Activated CD8-positive, alpha-beta T cell treated with anti-CD3 and anti-CD28 coated beads for 36 hours (primary cell): ENCODE measurements at places on chromosomes 5 and 9.

DNA sequence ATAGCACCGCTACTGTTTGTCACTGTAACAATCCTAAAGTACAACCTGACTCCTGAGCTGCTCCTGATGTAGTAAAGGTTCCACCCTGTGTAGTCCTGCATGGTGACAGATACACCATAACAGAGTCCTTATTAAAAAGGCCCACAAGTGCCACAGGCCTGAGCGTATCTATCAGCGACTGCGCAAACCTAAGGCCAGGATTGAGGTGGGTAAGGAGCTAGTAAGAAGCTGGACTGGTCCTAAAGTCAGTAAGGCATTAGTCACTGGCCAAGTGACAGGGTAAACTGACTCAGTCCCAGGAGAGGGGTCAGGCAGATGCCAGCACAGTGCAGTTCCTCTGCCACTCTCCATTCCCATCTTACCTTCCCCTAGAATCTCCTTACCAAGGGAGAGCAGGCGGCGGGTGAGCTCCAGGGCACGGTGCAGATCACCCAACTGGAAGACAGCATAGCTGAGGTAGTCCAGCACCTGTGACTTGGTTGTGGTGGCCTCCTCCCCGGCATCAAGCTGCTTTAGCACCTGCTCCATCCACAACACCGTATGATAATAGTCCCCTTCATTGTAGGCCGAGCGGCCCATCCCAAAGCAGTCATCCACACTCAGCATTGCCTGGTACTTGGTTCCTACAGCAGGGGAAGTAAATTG lies 17.6 kb downstream of the P4HA2 start:
- DNase-seq: no peak

- DNase-seq: no peak
Observed at GRCh38 chr5:89117124-89117644, 234.2 kb upstream of the MEF2C start.

- DNase-seq: no peak
Observed at GRCh38 chr5:38680094-38680825, 123.8 kb upstream of the LIFR start.

DNA sequence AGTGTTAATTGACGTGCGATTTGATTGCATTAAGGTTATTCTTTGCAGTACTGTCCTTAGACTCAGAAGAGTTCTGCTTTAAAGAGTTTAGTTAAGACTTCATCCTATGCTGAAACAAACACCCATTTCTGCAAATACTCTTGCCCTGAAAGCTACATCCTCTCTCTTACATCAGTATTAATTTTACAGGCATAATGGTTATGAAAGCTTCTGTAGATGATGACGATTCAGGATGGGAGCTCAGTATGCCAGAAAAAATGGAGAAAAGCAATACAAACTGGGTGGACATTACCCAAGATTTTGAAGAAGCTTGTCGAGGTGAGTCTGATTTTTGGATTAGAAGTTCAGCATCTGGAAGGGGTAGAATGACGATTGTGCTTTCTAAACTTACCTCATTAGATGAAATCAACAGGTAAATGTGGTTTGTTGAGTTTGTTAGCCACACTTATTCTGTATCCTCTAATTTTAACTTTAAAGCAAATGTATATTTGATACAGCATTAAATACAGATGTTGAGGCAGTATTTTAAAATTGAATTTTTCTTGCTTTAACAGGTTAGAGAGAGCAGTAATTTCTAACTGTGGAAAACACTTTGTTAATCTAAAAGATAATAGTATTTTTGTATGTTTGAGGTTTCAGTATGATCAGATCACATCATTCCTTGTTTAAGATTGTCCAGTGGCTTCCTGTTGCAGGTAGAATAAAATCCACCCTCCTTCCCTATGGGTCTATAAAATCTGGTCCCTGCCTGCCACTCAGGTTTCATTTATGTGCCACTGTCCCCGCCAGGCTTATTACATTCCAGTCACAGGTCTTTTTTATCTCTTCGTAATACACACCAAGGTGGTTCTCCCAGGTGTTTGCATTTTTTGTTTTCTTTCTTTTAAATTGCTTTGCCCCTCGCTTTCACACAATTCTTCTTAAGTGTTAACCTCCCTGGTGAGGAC lies 1.3 kb downstream of the NAA35 start:
- no peak for DNase-seq

DNA sequence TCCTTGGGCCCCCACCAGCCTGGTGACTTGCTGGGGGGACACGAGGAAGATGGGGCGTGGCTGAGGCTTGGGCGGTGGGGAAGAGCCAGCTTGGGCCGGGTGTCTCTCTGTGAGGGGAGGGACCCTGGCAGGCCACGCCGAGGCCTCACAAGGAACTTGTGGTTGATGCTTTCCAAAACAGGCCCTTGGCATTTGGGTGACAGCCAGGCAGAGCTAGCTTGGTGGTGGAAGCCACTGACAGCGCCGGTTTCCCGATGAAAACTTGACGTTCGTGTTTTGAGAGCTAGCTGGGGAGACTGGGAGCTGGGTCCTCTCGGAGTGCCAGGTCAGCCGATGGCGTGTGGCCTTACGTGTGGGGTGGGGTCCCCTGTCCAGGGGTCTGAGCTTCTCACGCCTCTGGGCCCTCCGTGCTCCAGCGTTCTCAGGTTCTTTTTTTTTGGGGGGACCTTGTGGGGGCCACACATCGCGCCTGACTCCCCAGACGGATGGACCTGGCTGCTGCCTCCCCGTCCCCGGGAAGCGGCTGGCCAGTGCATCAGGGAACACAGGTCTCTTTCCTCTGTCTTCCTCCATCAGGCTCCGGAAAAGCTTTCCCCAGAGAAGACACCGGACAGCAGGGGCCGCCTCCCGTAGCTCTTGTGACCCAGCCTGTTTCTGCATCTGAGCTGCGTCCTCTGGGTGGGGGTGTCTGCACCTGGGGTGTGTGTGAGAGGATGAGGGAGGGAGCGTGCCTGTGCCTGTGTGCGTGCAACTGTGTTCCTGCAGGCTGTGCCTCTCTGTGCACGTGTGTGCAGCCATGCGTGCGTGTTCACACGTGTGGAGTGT lies 129.3 kb upstream of the LPCAT1 start:
- DNase-seq: peak; percentile 27

DNA sequence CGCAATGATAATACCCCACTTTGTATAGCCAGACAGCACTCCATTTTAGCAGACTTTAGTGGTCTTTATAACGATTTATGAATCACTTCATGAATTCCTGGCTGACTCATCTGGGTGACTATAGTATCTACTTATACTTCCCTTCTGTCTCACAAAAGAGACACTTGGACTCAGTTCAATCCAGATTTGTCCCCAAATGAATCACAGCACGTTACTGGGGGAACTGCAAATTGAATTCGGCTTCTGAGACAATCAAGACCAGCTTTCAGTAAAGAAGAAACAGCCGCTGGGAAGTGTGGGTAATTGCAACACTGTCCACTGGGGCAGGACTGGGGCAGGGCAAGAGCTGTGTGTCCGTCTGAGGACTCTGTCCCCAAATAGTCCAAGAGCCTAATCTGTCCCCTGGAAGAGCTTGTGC lies 337.3 kb upstream of the RFX3 start:
- no peak for DNase-seq

DNA sequence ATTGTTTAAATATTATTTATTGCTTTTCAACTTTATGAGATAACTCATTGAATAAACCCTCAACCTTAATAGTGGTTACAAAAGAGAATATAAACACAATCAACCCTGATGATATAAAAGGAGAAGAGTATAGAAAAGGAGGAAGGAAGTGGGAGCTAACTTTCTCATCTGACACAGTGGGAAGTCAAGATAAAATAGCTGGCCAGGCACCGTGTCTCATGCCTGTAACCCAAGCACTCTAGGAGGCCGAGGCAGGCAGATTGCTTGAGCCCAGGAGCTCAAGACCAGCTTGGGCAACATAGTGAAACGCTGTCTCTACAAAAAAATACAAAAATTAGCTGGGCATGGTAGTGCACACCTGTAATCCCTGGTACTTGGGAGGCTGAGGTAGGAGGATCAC lies 93.5 kb downstream of the PPP2R2B start:
- no peak for DNase-seq

DNA sequence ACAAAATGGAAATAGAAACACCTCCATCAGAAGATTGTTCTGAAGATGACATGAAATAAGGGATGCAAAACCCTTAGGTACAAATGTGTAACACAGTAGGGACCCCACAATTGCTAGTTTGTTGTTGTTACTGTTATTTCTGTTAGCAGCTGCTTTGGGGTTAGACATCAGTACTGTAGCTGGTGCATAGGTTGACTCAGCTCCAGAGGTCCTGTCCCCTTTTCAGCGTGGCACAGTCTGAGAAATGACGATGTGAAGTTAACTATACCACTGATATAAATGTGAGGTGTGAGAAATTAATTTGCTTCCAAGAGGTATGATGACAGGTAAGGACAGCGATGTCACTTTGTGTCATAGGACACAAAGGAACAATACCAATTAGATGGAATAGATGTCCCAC lies 384.6 kb upstream of the KLF4 start:
- DNase-seq: no peak

DNA sequence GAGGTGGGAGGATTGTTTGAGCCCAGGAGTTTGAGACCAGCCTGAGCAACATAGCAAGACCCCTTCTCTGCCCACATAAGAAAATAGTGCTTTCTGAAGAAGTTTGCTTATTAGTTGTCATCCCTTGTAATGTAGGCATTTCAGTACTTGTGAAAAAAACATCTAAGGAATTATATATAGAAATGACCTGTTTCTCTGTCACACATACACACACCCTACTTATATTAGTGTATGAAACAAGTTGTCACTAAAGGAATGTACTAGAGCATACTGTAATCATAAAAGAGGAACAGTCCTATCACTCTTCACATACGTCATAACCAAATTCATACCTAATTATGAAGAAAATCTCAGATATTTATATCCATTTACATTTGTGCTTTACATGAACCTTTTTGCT lies 122.0 kb downstream of the NIPBL start:
- no peak for DNase-seq

DNA sequence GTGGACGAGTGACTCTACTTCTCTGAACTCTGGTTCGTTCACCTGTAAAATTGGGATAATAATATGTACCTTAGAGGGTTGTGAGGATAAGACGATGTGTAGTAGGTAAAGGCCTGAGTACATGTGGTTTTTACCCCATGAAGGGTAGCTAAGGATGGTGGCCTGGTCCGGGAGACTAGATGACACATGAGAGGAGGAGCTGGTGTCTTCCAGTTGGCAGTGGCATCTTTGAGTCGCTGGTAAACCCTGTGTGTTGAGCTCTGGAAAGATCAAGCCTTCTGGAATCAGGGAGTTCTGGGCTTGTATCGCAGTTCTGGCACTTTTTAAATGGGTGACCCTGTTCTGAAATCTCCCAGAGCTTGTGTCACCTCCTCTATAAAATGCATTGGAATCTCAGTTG lies 166.4 kb upstream of the ZNF618 start:
- DNase-seq: no peak

- no peak for DNase-seq
Observed at GRCh38 chr9:32348106-32348695, 36.2 kb upstream of the ACO1 start.

- no peak for DNase-seq
Observed at GRCh38 chr5:115541611-115542010, 3.0 kb downstream of the FEM1C start.

- DNase-seq: no peak
Observed at GRCh38 chr5:172441262-172441751, 13.0 kb downstream of the SH3PXD2B start.

GRCh38 chr5:4020400-4020799 lies 424.8 kb downstream of the IRX1 start:
- no peak for DNase-seq

DNA sequence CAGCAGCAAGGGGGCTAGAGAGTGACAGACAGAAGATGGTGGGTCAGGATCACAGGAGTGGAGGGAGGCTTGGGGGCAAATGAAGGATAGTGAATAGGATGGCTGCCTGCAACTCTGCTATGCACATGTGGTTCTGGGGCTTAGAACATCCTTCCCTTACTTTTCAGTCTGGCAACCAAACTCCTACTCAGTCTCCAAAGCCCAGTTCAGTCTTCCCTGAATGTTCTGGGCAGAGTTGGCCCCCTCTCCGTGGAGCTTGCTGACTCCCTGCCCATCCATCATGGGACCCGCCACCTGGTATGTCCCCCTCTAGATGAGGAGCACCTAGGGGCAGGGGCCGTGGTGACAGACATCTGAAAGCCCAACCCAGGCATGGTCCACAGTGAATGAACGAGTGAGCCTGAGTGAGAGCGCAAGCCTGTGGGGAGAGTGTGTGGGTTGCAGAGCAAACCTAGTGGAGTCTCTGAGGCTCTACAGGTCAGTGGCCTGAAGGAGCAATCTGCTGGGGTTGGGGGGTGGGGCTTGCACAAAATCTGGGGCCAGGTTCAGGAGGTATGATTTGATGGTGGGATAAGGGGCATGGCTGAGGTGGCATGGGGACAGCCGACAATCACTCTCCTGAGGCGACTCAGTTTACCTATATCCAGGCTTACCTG lies 180.6 kb downstream of the FGF18 start:
- no peak for DNase-seq

- no peak for DNase-seq
Observed at GRCh38 chr9:5375790-5376477, 36.3 kb upstream of the RLN1 start.

- DNase-seq: no peak
Observed at GRCh38 chr9:119861842-119862241, 492.6 kb upstream of the BRINP1 start.

DNA sequence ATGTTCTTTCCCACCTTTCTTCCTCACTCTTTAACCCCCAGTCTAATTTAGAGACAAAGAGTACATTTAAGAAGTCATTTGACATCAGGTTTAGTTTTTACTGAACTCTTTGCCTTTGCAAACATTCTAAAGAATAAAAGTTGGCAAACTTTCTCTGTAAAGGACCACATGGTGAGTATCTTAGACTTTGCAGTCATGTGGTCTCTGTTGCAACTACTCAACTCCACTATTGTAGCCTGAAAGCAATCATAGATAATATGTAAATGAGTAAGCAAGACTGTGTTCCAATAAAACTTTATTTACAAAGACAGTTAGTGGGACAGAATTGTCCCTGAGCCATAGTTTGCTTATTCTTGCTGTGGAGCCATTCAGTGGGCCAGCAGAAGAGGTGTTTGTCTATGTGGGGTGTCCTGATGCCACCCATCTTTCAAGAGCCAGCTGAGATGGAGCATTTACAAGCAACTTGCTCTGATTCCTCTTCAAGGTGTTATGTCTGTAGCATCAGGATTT lies 25.4 kb downstream of the ABLIM3 start:
- DNase-seq: no peak

GRCh38 chr5:52017567-52017966 lies 634.3 kb downstream of the ISL1 start:
- DNase-seq: no peak

- no peak for DNase-seq
Observed at GRCh38 chr5:137636830-137637714, 98.8 kb downstream of the KLHL3 start.
